A549 treated with RU486 at 1 μM for 4 hours (cell line): ENCODE measurements at places on chromosomes 2 and 18. TPM values are rescaled to one million over a fixed set of nuclear protein-coding genes. Genes with fewer than 3 reads are reported as not detected.

The KCNIP3 gene
- total RNA-seq = 0.83 to 1.9 TPM (median 1.6 TPM) in 5 replicates

The EN1 gene
- 1.1 to 1.4 TPM (median 1.3 TPM) in 5 replicates for total RNA-seq

The SERPINB4 gene
- 0.11 to 0.18 TPM (median 0.15 TPM) in 4 of 5 replicates, not detected in the other for total RNA-seq

The MEP1B gene
- total RNA-seq = 0.06 TPM in 1 of 5 replicates, not detected in the others

The HMSD gene
- total RNA-seq = 0.21 to 0.39 TPM in 2 of 5 replicates, not detected in the others

The MPV17 gene
- total RNA-seq = 69.2 to 99.8 TPM (median 85.7 TPM) in 5 replicates

The GBX2 gene
- 3.2 to 3.6 TPM (median 3.3 TPM) in 5 replicates for total RNA-seq

The FBXO36 gene
- total RNA-seq = 0.93 to 1.8 TPM (median 1.2 TPM) in 5 replicates

The MAPRE3 gene
- total RNA-seq = 12.3 to 16.4 TPM (median 14.0 TPM) in 5 replicates

The AFF3 gene
- 0.07 to 0.22 TPM in 2 of 5 replicates, not detected in the others for total RNA-seq

The MYO3B gene
- 0.02 TPM in 1 of 5 replicates, not detected in the others for total RNA-seq

The UCN gene
- 0.71 to 2.2 TPM (median 1.8 TPM) in 5 replicates for total RNA-seq

The CDH2 gene
- 29.9 to 52.8 TPM (median 43.0 TPM) in 5 replicates for total RNA-seq

The SPDYA gene
- 0.14 to 0.25 TPM in 2 of 5 replicates, not detected in the others for total RNA-seq

The IL1F10 gene
- total RNA-seq = not detected in 5 replicates

The OSBPL6 gene
- 5.7 to 8.7 TPM (median 7.0 TPM) in 5 replicates for total RNA-seq

The LYG2 gene
- 0.17 TPM in 1 of 5 replicates, not detected in the others for total RNA-seq

The SLC14A1 gene
- total RNA-seq = not detected in 5 replicates

The SETBP1 gene
- total RNA-seq = 0.41 to 0.70 TPM (median 0.58 TPM) in 5 replicates

The ASB18 gene
- total RNA-seq = not detected in 5 replicates

The DNPEP gene
- 51.3 to 65.5 TPM (median 63.4 TPM) in 5 replicates for total RNA-seq

The SPR gene
- 89.5 to 146 TPM (median 142 TPM) in 5 replicates for total RNA-seq

The ITGA6 gene
- 22.6 to 47.4 TPM (median 46.1 TPM) in 5 replicates for total RNA-seq

The TSPYL6 gene
- total RNA-seq = not detected in 5 replicates
